ENCODE measurements at places on chromosomes 12 and 14.
A peak's percentile ranks its signal among the peaks of the same experiment; 100 is the strongest.

- no peak for DNase-seq
These were observed 50.6 kb upstream of the FUT8 start for GRCh38 chr14:65361920-65362319.

DNA sequence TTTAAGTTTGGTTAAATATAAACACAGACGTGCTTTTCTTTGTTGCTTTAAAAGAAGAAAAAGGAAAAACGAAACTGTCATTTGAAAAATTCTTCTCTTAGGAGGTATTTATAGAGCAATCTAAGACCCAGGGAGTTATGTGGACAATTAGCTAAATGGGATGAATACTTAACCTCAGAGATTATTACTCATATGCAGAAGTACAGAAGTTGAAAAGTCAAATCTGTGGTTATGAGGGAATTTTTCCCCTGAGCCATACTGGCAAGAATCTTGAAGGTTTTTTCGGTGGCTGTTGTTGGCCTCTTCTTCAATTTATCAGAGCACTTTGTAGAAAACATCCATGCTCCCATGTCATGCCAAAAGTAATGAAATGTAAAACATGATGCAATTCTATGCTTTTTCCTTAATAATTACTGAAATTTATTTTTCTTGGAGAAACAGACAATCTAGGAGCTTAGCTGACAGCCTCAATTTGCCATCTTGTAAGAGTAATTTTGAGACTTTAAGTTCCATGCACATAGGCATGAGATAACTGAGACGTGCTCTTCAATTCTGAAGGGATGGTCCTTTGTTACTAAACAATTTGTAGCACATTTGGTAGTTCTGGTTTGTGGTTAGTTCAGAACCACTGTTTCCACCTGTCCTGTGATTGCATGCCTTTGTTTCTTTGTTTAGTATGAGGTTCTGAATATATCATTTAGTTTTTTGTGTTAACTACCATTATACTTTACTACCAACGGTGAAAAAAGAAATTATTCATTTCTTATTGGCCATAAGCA is 126.6 kb downstream of the BCAT1 start:
- no peak for DNase-seq

DNA sequence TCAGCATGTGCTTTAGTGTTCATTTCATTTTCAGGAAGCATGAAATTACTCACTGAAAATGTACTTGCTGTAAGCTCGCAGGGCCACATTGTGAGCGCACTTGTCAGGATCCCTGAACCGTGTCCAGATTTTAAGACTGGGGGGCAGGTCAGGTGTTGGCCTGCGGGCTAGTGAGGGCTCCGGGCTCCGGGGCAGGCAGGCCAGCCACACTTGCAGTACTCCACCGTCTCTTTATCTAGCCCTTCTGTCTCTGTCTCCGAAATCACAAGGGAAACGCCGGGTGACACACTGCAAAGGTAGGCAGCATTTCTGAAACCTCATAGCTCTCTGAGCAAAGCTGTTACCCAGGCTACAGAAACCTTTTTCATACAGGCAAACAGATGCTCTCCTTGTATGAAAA is 98.7 kb downstream of the EML1 start:
- no peak for DNase-seq

GRCh38 chr12:130795906-130796305 is 43.1 kb downstream of the STX2 start:
- DNase-seq = no peak

DNA sequence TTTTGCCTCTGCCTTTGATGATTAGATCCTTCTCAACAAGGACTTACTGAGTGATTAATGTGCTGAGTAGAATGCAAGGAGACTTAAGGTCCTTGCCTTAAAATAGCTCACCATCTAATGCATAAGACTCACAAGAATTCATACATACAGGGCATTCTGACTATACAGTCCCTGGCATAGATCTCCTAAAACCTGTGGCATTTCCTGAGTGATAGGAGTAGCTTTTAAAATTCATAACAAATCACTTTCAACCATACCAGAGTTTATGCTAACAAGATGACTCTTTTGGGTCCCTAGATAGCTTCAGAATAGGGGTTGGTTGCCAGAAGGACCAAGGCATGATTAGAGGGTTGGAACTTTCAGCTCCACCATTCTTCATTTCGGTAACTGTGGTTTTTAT is 48.8 kb downstream of the STXBP6 start:
- DNase-seq = no peak

DNA sequence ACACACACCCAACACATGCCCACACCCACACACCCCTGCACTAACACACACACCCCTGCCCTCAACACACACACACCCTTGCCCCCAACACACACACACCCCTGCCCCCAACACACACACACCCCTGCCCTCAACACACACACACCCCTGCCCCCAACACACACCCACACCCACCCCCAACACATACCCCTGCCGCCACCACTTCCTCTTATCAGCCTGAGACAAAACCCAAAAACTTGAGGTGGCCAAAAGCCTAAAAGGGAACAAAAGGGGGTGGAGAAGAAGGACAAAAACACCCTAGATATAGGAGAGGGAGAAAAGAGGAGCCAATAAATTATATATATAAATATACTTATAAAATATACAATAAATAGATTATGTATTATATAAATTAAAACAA is 9.1 kb upstream of the DEGS2 start:
- DNase-seq = no peak

- DNase-seq = no peak
These were observed 48.8 kb upstream of the SLCO1C1 start for GRCh38 chr12:20646239-20646827.

GRCh38 chr14:83908419-83908818 is 1621.5 kb upstream of the FLRT2 start:
- no peak for DNase-seq

DNA sequence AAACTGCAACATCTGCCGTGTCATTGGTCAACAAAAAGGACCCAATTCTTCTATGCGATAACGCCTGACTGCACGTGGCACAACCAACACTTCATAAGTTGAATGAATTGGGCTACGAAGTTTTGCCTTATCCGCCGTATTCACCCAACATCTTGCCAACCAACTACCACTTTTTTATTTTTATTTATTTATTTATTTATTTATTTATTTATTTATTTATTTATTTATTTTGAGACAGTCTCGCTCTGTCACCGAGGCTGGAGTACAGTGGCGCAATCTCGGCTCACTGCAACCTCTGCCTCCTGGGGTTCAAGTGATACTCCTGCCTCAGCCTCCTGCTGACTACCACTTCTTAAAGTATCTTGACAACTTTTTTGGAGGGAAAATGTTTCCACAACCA is 127.4 kb downstream of the RASSF9 start:
- no peak for DNase-seq

DNA sequence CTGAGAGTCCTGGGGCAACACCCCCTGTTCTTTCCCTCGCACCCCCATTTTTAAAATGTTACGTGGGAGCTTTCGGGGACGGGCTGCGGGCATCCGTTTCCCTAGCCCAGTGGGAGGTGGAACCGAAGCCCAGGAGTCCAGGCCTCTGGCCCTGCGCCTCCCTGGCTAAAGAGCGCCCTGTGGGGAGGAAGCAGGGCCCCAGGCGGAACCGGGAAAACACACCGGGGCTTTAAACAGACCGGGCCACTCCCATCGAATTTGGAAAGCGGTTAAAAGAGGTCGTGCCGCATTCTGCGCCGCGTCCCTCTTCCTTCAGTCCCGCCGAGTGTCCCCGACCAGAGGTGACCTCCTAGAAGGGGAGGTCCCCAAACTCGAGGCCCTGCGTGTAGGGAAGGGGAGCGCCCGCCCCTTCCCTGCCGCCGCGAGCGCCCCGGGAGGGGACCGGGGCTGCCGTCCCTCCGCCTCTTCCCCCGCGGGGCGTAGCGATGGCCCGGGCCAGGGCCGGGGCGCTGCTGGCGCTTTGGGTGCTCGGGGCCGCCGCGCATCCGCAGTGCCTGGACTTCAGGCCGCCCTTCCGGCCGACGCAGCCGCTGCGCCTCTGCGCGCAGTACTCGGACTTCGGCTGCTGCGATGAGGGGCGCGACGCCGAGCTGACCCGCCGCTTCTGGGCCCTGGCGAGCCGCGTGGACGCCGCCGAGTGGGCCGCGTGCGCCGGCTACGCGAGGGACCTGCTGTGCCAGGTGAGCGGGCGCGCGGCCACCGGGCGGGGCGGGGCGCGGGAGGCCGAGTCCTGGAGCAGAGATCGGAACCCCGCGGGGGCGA is at the start of gene HHIPL1:
TSS of gene HHIPL1 (plus strand) at position 407 of the 822 bp plus-strand sequence. CDS start at position 486, 79 bp downstream.
- DNase-seq = no peak

DNA sequence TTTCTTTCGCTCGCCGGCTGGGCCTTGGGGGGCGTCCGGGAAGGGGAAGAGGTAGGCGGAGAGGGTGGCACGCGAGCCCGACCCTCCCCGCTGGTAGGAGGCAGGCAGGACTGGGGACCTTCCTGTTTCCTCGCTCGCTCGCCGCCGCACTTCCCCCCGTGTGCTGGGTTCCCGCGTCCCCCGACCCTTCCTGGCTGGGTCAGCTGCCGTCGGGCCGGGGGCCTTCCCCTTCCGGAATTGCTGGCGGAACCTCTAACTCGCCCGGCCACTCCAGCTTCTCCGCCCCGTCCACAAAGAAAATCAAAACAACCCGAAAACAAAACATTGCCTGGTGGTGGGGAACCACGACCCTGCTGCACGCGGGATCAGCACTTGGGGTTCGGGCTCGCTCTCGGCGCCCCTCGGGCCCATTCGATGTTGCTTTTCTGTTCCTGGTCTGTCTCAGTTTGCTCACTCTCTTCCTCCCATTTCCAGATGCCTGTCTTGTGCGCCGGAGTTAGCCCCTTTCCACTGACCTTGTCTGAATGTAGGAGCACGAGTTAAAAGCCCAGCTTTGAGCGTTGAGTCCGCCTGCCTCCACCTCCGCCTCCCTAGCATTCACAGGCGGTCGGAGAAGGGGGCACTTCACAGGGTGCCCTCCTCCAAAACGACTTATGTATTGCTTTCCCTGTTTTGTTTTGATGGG is 581 bp downstream of the PAPOLA start:
- peak; percentile 12 for DNase-seq

GRCh38 chr14:24232645-24233537 is at the start of gene GMPR2:
Gene GMPR2 (plus strand): TSS chr14:24232929. CDS start chr14:24233254, 325 bp downstream.
- no peak for DNase-seq

DNA sequence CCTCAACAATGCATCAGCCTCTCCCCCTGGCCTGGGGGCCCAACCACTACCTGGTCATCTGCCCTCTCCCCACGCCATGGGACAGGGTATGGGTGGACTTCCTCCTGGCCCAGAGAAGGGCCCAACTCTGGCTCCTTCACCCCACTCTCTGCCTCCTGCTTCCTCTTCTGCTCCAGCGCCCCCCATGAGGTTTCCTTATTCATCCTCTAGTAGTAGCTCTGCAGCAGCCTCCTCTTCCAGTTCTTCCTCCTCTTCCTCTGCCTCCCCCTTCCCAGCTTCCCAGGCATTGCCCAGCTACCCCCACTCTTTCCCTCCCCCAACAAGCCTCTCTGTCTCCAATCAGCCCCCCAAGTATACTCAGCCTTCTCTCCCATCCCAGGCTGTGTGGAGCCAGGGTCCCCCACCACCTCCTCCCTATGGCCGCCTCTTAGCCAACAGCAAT is 7.4 kb upstream of the RNU7-1 start:
- no peak for DNase-seq

DNA sequence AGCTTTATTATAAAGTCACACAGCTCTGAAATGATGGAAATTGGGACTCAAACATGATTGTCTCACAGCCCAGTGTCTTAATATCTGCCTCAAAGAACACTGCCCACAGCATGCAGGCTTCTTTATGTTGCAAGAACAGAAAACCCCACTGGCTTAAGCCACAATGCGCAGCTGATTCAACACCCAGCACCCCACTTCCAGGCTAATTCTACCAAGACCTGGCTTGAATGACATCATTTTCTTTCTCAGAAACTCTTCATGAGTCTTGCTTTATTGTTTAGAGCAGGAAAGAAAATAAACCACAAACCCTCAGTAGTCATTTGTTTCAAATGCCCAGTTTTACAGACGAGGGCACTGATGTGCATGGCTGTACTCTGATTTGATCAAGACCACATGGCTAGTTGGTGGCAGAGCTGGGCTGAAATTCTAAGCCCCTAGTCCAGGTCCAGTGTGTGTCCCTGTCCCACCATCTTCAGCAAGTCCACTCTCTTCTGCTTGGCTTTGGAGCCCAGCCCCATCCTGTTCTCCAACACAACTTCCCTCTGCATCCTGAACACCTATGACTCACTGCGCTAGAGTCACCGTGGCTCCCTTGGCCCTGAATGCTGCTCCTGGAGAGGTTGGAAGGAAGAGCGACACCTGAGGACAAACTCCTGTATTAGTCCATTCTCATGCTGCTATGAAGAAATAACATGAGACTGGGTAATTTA is 50.3 kb upstream of the SRSF5 start:
- no peak for DNase-seq

DNA sequence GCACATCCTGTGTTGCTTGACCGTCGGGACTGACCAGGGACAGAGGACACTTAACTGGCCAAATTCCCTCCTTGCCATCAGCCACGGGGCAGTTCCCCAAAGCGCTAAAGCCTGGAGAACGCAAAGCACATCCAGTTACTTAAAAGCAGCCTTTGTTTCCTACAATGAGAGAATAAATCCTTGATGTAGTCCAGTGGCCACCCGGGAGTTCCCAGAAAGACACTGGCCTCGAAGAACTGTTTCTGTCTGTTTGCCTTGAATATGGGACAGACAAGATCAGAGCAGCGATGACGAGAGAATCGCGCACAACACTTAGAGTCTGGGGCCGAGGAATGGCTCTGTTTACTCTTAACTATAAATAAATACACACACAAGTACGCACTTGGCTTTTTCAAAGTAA is 102.2 kb downstream of the TNFAIP2 start:
- DNase-seq = no peak

DNA sequence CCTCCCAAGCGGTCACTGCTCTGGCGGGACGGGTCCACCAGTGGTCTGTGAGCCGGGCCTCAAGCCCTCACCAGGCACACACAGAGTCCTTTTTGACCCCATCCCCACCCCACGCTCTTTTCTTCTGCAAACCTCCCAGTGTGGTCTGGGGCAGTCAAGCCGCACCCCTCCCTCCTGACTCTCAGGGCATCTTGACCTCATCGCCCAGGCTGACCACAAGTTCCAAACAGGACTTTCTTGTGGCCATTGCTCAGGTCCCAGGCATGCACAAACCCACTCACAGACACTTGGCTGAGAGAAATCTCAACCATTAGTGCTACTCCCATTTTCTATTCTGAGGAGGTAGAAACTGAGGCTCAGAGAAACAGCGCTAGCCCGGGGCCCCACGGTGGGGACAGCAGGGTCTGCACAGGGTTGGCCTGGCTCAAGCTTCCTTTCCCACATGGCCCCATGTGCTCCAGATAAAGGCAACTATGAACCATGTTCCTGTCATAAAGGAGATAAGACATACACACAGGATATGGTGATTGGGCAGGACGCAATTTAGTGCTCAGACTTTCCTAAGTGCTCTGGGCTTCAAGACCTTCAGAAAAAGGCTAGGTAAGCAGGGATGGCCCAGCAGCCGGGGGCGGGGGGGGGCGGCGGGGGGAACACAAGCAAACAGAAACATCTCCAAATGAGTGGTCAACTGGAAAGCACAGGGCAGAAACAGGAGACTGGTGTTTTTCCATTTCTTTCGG is 69.6 kb downstream of the ITPK1 start:
- DNase-seq = no peak

GRCh38 chr12:48997719-48998496 is 1.3 kb downstream of the DDN start:
- no peak for DNase-seq
